ENCODE measurements at places on chromosomes 13 and 19. TPM values are rescaled to one million over a fixed set of nuclear protein-coding genes. Genes with fewer than 3 reads are reported as not detected.

- peak; percentile 86 for DNase-seq
These were observed 43.1 kb downstream of the TMEM255B start for GRCh38 chr13:113802090-113802531.

DNA sequence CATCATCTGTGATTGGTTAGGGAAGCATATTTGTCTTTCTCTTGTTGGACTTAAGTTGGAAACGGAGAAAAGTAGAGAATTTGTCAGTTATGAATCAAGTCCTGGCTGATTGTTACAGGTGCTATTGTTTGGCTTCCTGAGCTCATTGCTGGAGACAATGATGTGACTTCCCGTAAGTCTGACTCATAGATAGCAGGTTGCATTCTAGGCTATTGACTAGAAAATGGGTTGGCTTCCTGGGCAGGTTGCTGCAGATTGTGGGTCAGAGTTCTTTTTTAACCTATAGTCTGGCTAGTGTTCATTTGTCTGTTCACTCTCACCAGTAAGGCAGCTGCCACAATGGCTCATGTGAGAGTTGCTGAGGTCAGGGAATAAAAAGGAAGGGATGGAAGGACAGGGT is 101.5 kb downstream of the CCNA1 start:
- peak; percentile 15 for DNase-seq

- DNase-seq, result peak; percentile 36
These were observed 593 bp downstream of the ATP8B3 start for GRCh38 chr19:1811472-1811894.

DNA sequence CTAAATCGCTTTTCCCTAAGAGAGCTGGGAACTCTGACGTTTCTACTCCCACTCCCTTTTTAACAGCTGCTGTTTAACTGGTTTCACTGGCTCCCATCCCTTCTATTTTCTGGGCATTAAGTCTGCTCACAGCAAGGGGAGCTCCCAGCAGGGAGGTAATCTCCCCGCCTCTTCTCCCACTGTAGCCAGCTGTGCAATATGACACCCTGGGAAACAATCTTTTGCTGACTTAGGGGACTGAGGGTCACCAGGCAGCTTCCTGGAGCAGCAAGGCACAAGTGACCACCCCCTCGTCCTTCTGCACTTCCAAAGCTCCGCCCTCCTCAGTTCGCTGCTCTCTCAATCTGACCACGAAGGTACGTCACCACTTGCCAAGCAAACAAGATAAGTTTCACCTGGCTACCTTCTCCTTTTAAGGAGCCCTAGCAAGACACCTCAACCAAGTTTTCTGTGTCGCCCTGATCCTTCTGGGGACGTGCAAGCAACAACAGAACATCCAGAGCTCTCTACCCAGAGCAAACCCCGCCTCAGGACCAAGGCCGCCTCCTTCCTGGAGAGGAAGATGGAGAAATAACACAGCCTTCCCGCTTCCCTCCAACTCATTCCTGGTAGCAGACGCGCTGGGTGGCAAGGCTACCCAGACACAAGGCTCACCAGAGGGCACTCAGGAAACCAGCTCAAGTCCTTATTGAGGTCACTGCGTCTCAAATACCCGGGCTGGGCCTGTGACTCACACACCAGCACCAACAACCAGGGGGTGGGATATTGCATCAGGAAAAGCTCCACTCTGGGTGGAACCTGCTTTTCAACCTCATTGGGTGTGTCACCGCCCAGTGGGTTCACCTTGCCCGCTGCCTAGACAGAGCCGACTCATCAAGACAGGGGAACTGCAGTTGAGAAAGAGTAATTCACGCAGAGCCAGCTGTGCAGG is 92.4 kb downstream of the STK24 start:
- peak; percentile 97 for DNase-seq

DNA sequence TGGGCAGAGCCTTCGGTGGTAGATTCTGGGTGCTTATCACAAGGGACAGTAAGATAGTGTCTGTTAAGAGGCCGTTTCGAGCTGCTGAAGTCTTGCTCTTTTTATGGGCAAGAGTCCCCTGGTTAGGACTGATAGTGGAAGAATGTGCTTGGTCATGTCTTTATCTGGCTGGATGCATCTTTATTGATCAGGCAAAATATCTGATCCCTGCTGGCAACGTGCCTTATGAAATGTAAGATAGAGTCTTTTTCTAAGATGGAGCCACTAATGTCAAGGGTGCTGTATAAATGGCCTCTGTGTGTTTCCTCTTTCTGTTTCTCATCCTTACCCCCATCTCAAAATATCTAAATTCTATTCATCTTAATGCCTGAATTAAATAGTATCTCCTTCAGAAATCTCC is 53.3 kb downstream of the MYO16 start:
- no peak for DNase-seq

Gene PNMA8A
- total RNA-seq, result 47.4 TPM

Gene OLFM4
- 0.89 TPM for total RNA-seq

Measured in muscle of leg (tissue), 16 donors.